ENCODE measurements at places on chromosomes 1 and 21.
A peak's percentile ranks its signal among the peaks of the same experiment; 100 is the strongest.

- DNase-seq: no peak
These were observed 8.9 kb upstream of the LEMD1 start for GRCh38 chr1:205430696-205431305.

- DNase-seq: no peak
These were observed 86.0 kb downstream of the MATN1 start for GRCh38 chr1:30637183-30637980.

- DNase-seq: no peak
These were observed 23.2 kb upstream of the QSOX1 start for GRCh38 chr1:180131510-180131909.

GRCh38 chr1:17441265-17441992 lies 2.0 kb upstream of the RCC2 start:
- no peak for DNase-seq

GRCh38 chr1:172903581-172904220 lies 147.0 kb downstream of the TNFSF18 start:
- DNase-seq: no peak

DNA sequence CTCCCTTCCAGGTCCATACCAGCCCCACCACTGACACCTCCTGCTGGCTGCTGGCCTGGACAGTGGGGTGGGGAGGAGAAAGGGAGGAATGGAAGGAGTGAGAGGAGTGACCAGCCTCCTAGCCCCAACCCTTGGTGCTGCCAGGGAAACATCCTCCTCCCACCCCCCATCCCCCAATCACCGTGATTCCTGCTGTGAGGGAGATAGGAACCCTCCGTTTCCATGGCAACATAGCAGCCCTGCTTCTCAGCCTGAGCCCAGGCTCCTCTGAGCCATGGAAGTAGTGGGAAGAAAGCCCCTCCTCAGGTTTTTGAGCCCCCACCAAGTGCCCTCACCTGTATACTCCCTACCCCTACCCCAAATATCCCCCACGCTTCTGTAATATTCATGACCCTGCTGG lies 44.4 kb upstream of the SCMH1 start:
- no peak for DNase-seq

DNA sequence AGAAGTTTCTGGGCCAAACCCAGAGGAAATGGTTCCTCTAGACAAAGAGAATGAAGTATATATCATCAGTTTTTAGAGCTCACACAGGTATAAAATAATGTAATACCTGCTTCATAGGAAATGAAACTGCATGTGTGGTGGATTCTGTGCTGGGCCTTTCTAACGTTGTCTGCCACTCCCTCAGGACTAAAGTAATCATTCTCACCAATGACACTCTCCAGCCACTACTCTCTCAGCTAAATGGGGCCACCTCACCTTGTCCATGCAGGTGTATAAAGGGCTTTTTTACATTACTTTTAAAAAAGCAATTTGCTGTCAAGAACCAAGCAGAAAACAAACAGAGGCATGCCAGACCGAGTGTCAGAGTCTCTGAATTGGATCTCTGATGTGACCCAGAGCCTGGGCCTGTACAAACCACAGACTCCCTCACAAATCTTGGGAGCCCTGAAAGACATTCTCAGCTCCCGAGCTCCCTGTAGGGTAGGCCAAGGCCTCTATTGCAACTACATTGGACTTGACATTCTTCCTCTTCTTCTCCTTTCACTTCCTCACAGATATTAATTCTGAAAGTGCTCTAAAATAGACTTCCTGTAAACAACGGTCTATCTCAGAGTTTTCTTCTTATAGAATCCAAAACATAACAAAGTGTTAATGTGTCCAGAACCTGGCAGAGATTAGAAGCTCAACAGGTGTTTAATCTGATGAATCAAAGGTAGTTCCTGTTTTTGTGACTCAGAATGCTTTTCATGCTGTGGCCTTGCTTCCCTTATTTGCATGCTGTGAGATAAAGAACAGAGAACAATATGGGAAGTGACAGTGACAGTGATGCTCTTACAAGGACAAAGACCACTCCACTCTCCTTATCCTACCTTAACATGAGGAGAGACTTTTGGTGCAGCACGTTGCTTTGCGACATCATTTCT lies 8.6 kb downstream of the AIM2 start:
- DNase-seq: no peak

- DNase-seq: no peak
These were observed 175.9 kb upstream of the NR5A2 start for GRCh38 chr1:199851439-199852140.

DNA sequence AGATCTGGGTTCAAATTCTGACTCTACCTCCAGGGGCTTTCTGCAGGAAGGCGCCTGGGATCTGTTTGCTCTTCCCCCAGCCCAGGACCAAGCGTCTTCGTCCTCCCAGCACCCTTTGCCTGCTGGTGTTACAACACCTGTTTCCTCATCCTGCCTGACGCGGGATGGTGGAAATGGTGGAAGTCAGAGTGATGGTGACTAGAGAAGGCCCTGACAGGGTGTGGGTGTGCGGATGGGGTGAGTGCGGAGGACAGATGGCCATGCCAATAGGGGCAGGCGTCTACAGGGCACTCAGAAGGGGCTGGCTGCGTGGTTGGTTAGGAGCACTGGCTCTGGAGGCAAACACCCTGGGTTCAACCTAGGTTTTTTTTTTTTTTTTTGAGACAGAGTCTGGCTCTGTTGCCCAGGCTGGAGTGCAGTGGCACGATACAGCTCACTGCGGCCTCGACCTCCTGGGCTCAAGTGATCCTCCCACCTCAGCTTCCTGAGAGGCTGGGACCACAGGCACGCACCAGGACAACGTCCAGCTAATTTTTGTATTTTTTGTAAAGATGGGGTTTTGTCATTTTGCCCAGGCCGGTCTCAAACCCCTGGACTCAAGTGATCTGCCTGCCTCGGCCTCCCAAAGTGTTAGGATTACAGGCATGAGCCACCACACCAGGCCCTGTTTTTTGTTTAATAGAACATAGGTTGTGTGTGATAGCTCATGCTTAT lies 1.5 kb downstream of the THEMIS2 start:
- DNase-seq: no peak

DNA sequence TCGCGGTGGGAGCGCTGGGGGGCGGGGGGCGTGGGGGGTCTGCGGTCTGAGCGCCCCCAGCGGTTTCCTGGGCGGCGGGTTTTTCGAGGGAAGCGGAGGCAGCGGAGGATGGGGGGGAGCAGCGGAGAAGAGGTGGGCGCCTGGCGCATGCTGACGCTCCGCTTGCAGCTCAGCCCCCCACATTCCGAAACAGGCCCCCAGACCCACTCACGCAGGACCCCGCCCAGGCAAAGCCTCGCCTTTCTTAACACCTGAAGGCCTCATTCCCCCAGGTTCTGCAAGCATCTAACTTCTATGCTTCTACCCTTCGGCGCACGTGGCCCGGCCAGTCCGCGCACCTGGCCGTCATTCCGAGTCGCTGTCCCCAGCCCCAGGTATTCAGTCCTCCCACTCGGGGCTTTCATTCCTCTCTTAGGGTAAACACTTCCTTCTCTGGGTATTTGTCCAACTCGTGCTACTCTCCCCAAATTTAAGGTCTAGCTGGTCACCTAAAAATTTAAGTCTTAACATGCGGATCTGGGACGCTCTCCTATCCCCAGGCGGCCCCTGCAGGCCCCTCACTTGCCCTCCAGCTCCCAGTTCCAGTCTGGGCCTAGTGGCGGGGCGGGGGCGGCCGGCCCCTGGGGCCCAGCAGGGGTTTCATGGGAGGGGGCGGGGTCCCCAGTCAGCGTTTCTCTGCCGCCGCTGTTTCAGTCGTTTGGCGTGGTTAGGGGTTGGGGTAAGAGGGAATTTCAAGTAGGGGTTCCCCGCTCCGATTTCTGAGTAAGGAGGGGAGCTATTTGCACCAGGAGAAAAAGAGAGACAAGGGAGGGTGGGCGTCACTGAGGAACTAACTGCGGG lies 2.8 kb upstream of the ZBTB7B start:
- no peak for DNase-seq

GRCh38 chr21:33572350-33572749 lies 16.1 kb downstream of the DONSON start:
- no peak for DNase-seq

- no peak for DNase-seq
These were observed 63.0 kb upstream of the PRDX6 start for GRCh38 chr1:173414136-173414535.

- no peak for DNase-seq
These were observed 75.7 kb upstream of the RRP15 start for GRCh38 chr1:218209351-218209861.

- DNase-seq: no peak
These were observed 73.5 kb downstream of the TENT5C start for GRCh38 chr1:117679299-117679698.

GRCh38 chr1:152967201-152967600 lies 3.2 kb upstream of the SPRR4 start:
- no peak for DNase-seq

DNA sequence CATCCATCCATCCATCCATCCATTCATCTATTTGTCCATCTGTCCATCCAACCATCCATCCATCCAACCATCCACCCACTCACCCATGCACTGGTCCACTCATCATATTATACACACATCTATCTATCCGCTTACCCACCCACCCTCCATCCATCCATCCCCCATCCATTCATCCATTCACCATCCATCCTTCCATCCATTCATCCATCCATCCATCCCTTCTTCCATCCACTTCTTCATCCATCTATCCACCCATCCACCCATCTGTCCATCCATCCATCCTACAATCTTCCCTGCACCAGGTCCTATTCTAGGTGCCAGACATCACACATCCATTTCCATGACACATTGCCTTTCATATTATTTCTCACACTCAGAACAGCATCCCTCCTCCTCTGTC lies 87.1 kb upstream of the ROR1 start:
- no peak for DNase-seq

DNA sequence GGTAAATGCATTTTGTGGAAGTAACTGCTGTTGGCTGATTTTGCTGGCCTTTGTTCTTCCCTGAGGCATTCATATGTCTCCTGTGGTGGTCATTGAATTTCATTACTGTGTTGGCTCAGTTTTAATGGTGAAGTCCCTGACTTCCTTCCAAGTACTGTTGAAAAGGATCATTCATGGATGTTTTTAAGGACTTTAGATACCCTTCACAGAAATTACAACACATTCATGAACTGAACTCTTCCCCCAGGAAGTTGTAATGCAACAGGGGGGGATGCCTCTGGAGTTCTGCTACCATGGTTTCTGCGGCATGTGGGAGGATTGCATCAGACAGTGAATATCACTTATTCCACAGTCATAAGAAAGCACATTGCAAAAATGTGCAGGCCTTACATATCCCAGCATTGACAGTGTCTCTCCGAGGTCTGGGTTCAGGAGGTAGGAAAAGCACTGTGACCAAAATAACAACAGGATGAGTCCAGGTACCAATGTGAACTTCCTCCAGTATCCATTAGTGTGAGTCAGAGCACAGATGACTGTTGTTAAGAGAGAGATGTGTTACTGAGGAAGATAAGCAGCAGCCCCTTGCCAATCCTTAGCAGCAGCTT lies 2.1 kb upstream of the RAB3GAP2 start:
- DNase-seq: no peak

- peak; percentile 78 for DNase-seq
These were observed 810 bp downstream of the SLC19A1 start for GRCh38 chr21:45541221-45542039.

- DNase-seq: no peak
These were observed 35.1 kb upstream of the ETS2 start for GRCh38 chr21:38770660-38771059.

DNA sequence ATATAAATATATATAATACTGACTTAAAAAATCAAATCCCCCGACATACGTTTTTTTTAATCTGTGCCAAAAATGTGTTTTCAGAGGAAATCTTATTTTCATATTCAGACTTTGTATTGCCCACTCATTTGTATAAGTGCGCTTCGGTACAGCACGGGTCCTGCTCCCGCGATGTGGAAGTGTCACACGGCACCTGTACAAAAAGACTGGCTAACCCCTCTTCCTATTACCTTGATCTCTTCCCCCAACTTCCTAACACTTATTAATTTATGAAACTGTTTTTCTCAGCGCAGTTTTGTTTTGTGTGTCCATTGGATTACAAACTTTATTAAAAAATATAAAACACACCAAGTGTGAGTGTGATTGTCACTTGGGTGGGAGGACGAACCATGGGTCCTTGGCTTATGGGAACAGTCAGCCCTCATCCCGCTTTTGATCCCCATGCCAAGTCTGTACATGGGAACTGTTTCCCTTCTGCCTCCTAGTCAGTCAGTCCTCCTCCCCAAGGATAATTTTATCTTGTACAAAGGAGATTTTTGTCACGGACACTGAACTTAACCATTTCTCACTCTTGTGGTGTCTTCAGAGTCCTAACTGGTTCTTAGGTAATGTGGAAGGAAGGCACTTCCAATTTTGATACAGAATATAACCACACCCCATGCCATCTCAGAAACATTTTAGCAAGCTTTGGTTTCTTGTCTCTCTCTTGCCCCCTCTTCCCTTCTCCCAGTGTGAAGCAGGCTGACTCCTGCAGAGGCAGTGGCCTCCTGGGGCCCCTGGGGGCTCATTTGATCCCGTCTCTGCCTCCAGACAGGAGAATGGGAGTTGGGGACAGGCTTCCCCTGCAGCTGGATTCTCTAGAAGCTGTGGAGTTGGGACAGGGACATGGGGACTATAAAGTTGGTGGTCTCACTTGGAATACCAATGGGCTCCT lies 35.5 kb downstream of the ZBTB17 start:
- no peak for DNase-seq

DNA sequence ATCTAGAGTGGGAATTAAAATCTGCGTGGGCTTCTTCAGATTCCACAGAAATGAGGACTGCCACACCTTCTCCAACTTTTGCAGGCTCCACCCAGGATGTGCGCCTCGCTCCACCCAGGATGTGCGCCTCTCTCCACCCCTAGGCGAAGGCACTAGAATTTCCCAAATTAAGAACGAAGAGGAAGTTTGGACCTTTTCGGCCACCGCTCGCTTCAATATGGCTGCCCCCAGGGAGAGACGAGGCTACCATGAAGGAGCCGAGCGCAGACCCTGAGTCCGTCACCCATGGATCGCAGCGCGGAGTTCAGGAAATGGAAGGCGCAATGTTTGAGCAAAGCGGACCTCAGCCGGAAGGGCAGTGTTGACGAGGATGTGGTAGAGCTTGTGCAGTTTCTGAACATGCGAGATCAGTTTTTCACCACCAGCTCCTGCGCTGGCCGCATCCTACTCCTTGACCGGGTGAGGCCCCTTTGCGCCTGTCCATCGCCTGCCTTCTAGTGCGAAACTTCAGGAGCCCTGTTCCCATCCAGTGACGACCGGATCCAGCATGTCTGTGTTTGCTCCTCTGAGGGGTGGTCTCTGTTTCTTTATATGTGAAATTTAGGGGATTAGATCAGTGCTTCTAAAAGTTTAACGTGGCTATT lies at the start of the genes CRYZ and TYW3:
TSS of gene CRYZ (minus strand) at position 91 of the 644 bp plus-strand sequence. CDS start 8,229 bp downstream, outside the sequence.
TSS of gene TYW3 (plus strand) at position 193 of the 644 bp plus-strand sequence. CDS start at position 286, 93 bp downstream.
- DNase-seq: peak; percentile 95

DNA sequence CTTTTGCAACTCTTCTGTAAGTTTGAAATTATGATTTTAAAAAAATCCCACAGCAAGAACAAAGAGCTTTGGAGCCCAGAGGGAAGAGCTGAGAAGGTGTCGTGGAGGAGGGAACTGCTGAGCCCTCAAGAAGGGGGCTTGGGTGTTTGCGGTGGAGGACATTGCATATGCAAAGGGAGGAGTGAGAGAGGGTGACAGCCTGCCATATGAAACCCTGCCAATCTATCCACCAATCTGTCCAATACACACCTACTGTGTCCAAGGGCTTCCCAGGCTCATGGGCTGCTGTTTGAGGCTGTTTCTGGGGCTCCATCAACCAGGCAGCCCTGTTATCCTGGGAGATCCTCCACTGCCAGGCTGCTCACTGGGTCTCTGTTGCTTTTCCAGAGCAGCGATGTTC lies 15.2 kb downstream of the WNT4 start:
- no peak for DNase-seq

GRCh38 chr1:111127923-111128643 lies 11.8 kb downstream of the DRAM2 start:
- no peak for DNase-seq

Data from left hindlimb (tissue), 1 donor.